ENCODE measurements at places on chromosomes 12 and 14.

- DNase-seq = no peak
These were observed at the start of gene RARG for GRCh38 chr12:53231921-53232645. RARG (minus strand) TSS chr12:53232209; CDS start chr12:53227545, 4,664 bp downstream.

- no peak for DNase-seq
These were observed 39.1 kb downstream of the MAGOHB start for GRCh38 chr12:10574307-10574706.

DNA sequence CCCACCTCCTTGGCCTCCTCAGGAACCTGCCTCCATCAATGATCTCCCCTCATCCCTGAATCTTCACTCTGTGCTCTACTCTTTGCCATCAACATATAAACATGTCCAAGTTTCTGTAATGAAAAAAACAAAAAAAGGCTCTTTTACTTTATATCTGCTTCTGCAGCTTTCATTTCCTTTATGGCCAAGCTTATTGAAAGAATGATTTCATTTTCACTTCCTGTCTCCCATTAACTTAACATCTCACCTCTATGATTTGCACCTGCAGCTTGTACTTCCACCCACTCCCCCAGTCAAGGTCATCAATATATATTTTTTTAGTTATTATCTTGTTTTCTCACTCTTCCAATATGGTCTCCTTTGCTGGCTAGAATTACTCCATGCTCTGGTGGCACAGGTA, 15.6 kb upstream of the RNU6-7 start:
- no peak for DNase-seq

- DNase-seq = peak; percentile 62
These were observed 11.8 kb upstream of the POLR3B start for GRCh38 chr12:106345746-106346145.

- DNase-seq = no peak
These were observed 34.2 kb downstream of the MANSC1 start for GRCh38 chr12:12315838-12316237.

DNA sequence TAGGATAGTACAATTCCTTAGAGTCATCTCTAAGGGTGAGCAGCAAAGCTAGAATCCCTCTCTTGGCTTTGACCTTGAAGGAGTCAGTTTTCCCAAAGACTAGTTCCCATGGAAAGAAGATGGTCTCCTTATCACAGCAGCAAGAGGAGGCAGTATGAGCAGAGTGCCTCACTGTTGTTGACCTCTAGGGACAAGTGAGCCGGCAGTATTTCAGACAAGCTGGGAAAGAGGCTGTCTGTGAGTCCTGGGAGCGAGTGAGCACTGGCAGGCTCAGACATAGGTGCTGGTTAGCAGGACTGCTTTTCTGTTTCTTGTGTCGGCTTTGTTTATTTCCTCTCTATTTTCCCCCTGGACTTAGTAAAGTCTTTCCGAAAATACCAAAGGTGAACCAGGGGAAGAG, 60.7 kb downstream of the NTF3 start:
- no peak for DNase-seq

- no peak for DNase-seq
These were observed 82.4 kb downstream of the SLC38A6 start for GRCh38 chr14:61063461-61063860.

- DNase-seq = no peak
These were observed 15.9 kb upstream of the DHRS2 start for GRCh38 chr14:23620177-23620702.

GRCh38 chr12:93081810-93082165, 152.7 kb upstream of the EEA1 start:
- DNase-seq = no peak

All from kidney capillary endothelial cell (primary cell).